Right kidney (tissue), 9 donors: ENCODE measurements at places on chromosomes 6 and 20.

- no peak for DNase-seq
Measured at GRCh38 chr6:16698997-16699868, 62.0 kb downstream of the ATXN1 start.

DNA sequence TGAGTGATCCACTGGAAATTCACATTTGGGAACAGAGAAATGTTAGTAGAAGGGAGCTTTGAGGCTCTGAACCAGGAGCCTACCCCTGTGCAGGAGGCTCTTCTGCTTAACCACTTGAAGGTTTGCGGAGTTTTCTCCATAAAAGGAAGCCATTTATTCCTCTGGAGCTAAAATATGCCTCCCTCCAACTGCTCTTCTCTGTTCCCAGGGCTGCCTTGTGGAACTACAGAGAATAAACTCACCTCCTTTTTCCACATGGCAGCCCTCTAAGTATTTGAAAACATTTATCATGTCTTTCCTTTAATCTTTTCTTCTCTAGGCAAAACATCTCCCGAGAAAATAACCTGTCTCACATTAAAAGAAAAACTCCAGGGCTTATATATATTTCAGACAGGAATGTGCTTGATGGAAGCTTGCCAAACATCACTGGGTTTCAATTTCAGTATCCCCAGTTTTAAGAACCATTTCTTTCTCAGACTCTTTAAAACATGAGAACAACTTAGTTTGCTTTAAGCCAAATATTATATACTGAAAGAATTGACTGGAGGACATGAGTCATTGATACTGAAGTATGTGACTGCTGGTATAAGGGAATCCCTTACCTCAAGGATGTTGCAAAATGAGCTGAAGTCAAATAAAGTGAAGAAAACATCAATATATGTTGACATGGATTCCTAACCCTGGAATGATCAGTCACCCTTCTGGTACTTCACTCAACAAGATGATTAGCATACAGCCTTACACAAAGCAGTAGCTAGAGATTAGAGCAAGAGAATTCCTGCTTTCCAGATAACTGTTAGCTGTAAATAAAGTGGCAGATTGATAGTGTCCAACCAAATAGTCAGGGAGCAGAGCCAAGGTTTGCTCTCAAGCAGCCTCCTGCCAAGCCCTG, 74.0 kb downstream of the ZBTB2 start:
- no peak for DNase-seq

GRCh38 chr20:21372016-21372415, 25.3 kb downstream of the NKX2-4 start:
- DNase-seq = no peak

DNA sequence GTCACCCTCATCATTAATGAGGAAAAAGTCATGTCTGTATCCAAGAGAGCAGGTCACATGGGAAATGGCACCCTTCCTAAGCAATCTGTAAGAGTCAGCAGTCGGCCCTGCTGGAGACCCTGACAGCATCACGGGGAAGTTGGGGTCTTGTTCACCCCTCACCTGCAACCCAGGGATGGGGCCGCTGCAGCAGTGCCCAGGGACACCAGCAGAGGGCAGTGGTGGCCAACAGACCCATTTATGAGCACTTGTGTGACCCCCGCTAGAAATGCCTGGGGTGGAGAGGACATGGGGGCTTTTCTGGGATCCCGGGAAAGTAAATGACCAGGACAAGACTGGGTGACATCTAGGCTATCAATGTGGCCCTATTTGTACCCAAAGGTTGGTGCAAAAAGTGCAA, 35.9 kb downstream of the ANKRD60 start:
- DNase-seq = no peak

DNA sequence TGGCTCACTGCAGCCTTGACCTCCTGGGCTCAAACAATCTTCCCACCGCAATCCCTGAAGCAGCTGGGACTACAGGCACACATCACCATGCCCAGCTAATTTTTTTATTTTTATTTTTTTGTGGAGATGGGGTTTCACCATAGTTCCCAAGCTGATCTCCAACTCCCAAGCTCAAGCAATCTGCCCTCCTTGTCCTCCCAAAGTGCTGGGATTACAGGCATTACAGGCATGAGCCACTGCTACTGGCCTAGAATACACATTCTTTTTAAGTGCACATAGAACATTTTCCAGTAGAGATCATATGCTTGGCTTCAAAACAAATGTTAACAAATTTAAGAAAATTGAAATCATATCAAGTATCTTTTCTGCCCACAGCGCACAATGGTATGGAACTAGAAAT, 176.8 kb upstream of the MARCKS start:
- no peak for DNase-seq

GRCh38 chr20:5353624-5354496, 37.1 kb upstream of the PROKR2 start:
- no peak for DNase-seq

DNA sequence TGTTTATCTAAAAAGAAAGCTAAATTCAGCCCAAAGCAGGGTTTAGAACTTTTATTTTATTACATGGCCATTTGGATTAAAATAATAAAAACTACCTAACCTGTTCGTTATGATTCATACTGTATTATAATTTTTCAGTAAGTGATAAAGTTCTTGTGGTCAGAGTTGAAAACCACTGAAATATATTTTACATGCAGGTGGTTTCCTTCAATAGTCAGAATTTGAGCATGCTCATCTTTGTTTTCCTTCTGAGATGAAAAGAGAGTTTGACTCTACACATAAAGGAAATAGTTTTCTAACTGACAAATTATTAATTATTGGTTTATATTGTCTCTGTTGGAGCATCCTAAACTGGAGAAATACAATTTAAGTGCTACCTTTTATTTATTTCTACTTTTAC, 114.0 kb upstream of the FKBP1C start:
- no peak for DNase-seq

DNA sequence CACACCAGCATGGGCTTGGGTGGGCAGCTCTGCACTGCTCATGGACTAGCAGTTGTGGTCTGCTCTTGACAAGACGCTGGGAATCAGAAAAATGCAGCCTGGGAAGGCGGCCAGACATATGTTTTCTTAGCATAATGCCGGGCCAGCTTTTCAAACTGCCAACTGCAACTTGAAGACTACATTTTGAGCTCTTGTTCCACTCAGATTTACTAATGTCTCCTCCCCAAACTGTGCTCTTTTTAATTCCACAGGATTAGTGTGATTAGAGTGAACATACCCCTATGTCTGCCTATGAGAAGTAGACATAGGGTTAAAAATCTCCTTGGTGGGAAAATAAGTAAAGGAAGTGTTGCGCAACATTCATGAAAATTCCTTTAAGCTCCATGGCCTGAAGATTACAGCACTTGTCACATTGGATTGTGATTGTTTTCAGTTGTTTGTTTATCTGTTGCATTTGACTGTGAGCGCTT, 5.3 kb upstream of the FNDC1 start:
- DNase-seq = no peak

GRCh38 chr6:70222439-70222749, 80.5 kb downstream of the COL9A1 start:
- no peak for DNase-seq

GRCh38 chr6:101818051-101818450, 424.5 kb downstream of the GRIK2 start:
- DNase-seq = no peak

DNA sequence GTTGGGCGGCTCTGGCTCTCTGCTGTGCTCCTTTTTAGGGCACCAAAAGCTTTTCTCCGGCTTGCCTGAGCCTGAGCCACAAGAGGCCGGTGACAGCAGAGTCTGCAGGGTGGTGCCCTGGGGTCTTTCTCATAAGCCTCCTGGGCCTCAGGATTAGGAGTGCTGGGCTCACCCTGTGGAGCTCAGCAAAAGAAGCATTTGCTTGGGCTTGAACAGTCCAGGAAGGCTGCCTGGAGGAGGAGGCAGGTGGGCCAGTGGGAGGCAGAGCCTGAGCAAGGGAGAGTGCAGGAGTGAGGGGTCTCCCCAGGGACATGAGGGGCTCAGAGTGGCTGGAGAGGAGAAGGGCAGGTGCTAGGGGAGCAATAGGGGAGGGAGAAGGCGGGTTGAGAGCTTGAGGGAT, 32.9 kb upstream of the MRGBP start:
- no peak for DNase-seq

GRCh38 chr6:109770779-109771178, 79.7 kb downstream of the FIG4 start:
- no peak for DNase-seq

GRCh38 chr6:17027441-17027840, 74.4 kb upstream of the STMND1 start:
- DNase-seq = no peak

DNA sequence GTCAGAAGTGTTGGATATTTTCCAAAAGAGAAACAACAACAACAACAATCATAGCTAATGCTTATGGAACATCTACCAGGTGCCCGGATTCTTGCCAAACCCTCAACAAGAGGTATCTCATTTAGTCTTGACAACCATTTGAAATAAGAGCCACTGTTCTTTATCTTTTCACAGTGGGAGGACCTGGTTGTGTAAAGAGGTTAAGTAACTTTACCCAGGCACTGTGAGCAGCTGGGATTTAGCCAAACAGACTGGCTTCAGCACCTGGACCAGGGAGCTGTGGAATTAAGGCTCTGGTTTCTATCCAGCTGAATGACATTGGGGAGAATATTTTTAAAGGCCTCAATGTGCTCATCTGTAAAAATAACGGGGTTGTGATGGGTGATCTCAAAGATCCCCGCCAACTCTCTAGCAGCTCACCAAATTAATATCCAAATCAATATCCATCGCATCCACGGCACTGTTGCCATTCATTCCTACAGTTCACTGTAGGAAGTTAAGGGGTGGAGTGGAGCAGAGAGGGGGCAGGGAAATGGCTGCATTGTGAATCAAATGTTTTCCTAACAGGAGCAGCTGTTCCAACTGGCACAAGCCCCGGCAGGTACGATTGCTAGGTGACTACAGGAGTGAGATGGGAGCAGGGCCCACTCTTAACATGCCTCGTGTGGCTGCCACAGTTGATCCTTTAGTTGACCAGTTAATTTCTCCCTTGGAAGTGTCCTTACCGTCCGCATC, 61.8 kb downstream of the GCNT2 start:
- no peak for DNase-seq

- no peak for DNase-seq
Measured at GRCh38 chr6:167393731-167394130, 68.8 kb downstream of the TTLL2 start.

DNA sequence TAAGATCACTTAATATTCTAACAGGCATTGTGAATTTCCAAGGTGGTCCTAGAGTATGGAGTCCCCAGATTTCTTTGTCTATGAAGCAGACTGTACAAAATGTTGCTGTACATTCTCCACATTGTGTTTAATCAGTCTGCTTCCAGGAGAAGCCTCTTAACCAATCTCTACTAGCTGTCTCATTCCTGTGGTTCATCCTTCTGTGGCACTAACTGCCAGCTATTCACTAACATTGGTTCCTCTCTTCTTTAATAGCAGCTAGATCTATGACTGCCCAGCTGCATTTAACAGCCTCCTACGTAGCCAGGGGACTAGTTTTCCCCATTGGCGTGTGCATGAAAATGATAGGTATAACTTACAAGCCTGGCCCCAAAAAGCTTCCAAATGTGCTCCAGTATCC, 395.4 kb downstream of the SAMD5 start:
- no peak for DNase-seq

DNA sequence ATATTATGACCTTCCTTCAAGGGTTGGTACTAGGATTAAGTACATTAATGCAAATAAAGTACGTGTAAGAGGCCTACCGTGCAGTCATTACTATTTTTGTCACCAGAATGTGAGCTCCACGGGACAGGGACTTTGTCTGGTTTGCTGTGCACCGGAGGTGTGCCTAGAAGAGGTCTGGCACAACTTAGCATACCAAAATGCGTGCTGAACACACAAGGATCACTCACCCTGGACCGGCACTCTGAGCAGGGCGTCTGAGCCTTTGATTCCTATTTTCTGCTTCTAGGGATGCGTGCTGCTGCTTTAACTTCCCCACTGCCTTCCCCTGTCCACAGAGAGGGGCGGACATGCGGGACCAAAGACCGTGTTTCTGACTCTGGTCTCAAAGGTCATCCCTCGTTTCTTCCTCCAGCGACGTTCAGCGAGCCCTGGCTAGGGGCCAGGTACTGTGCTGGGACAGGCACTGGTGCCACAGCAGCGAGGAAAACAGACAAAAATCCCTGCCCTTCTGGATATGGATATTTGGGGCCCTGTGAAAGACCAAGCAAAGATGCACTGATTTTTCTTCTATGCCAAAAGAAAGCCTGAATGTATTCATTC, 222.7 kb downstream of the BMP7 start:
- DNase-seq = no peak

GRCh38 chr20:33687370-33687915, 1.3 kb upstream of the E2F1 start:
- DNase-seq = no peak

DNA sequence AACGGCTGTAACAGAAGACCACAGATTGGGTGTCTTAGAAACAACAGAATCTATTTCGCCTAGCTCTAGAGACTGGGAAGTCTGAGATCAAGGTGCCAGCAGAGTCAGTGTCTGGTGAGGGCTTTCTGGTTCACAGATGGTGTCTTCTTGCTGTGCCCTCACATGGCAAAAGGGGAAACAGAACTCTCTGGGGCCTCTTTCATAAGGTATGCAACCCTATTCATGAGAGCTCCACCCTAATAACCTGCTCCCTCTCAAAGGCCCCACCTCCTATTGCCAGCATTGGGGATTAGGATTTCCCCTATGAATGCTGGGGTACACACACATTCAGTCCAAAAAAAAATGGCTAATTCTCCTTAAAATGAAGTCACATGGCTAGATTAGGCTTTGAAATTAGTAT, 10.0 kb downstream of the TXNDC5 start:
- DNase-seq = no peak

DNA sequence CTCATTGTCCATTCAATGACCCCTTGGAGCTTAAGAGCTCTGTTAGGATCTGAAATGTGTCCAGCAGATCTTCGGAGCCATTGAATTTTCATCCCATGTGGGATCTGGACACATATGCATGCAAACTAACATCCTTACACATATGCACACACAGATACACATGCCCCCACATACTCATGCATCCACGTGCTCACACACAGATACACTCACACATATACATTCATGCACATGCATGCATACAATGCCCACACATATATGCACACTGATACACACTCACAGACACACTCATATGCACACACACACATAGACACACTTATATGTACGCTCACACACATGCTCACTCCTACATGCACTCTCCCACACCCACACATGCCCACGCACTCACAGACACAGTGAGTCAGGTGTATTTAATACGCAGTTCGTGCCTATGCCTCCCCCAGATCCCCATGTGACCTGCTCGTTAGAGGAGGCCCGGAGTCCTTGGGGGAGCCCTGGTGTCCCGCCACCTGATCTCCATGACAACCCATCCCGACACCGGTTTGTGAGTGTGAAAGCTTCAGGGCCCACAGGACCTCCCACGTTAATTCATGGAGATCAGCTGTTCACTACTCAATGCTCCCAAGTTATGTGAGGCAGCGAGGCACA, 121.9 kb upstream of the SULF2 start:
- DNase-seq = no peak

DNA sequence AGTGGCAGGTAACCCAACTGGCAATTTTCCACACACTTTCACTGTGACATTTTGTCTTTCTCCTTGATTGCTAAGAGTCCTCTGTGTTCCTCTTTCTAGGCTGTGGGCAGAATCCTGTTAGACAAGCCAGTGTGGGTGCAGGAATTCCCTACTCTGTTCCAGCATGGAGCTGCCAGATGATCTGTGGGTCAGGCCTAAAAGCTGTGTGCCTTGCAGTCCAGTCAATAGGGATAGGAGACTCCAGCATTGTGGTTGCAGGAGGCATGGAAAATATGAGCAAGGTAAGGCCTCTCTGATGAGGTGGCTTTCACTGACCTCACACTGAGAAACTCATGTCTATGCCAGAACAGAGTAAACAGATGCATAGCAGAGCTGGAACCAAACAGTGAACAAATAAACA, 5.1 kb downstream of the ACAT2 start:
- no peak for DNase-seq

- DNase-seq = no peak
Measured at GRCh38 chr20:7031222-7031621, 263.7 kb downstream of the BMP2 start.
